NCI-H2107 (cell line): ENCODE measurements at places on chromosomes 5 and 9.

DNA sequence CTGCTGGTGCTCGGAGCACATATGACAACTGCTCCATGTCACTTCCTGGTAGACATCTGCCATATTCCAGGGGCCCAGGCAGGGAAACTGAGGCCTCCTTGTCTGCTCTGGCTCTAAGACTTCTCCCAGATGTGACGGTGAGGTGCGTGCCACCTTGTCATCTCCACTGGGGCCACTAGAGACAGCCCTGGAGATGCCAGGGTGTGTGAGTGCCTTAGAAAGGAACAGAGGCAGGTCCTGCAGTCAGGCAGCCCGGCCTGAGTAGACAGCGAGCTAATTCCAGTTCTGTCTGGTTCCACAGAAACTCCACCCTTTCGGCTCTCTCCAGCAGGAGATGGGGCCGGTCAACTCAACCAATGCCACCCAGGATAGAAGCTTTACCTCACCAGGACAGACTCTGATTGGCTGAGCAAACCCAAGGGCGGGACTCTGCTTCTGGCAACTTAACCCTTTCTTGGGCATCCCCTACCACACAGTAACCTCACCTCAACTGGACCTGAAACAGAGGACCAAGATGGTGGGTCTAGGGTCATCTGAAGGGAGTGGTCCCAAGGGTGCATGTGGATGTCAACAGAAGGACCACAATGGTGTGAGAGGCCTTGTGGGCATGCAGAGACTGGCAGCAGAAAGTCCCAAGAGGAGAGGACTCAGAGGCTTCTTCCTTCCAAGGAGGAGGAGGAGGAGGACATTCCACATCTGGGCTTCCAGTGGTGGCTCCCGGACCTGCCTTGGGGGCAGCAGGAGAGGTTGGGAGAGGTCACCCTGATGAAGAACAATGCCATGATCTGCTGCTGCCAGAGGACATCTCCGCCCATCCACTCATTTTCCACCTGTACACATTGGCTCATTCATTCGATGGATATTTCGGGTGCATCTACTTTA, 77.7 kb downstream of the RGS3 start:
- no peak for DNase-seq

- no peak for DNase-seq
Observed at GRCh38 chr5:76341651-76342334, 61.3 kb upstream of the IQGAP2 start.

DNA sequence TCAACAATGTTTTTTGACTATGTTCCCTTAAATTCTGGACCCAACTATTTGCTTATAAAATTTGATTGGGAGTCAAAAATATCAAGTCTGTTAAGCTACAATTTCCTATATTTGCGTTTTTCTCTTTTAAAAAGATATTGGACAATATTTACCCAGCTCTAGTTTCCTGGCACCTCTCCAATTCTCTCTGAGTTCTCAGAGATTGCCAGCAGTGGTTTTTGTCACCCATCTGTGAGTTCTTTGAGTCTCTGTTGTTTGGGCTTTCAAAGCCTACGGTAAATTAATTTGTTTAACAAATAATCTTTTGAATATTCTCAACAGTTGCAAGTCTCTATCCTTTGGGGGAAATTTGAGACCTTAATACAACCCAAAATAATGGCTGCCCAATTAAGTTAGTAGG, 174.2 kb upstream of the PUM3 start:
- DNase-seq, result no peak

GRCh38 chr9:120698766-120699165, 15.5 kb downstream of the MEGF9 start:
- DNase-seq, result no peak

DNA sequence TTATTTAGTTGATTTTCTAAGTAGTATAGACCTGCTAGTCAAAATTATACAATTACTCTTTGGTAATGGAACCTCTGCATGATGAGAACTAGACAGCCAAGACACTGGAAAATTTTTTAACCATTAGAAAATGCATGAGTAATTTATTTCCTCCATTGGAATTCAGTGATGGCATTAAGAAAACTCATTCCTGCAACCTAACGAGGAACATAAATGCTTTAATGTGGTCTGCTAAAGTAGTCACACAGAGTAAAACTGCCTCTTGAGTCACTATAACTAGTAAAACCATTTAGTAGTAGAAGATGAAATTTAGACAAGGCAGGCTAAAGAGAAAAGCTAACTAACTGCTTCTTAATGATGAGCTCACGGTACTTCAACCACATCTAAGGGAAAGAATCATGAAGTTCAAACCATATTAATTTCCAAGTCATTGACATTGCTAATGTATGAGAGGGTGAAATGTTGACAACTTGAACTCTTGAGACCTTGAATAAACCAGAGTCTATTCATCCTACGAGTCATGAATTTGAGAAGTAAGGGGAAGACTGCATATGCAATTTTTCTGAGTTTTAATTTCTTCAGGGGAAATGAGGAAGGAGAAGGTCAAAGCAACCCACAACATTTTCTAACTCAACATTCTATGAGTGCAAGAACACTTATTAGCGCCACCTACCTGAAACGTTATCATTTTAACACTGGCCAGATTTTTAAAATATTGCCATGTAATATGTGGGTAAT, 74.4 kb downstream of the GLIS3 start:
- DNase-seq, result no peak

DNA sequence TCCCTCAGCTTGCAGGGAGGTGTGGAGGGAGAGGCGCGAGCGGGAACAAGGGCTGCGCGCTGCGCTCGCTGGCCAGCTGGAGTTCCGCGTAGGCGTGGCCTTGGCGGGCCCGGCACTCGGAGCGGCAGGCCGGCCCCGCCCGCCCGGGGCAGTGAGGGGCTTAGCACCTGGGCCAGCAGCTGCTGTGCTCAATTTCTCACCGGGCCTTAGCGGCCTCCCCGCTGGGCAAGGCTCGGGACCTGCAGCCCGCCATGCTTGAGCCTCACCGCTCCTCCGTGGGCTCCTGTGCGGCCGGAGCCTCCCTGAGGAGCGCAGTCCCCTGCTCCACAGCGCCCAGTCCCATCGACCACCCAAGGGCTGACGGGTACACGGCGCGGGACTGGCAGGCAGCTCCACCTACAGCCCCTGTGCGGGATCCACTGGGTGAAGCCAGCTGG, 1516.4 kb downstream of the EFNA5 start:
- DNase-seq, result no peak

- DNase-seq, result no peak
Observed at GRCh38 chr5:180717989-180718388, 21.9 kb downstream of the OR2Y1 start.

DNA sequence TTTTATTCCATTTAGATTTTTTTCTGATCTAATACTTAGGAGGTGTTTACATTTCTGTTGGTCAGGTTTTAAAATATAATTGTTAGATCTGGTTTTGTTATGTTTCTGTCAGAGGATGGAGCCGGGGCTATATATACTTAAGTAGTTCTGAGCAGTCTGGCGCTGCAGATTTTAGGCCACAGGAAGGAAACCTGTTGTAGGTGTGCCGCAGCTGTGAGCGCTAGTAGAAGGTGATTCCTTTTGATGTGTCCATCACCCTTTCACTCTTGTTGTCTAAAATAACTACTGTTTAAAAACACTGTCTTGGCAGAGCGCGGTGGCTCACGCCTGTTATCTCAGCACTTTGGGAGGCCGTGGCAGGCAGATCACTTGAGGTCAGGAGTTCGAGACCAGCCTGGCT, 17.0 kb downstream of the ZBTB34 start:
- DNase-seq, result no peak

DNA sequence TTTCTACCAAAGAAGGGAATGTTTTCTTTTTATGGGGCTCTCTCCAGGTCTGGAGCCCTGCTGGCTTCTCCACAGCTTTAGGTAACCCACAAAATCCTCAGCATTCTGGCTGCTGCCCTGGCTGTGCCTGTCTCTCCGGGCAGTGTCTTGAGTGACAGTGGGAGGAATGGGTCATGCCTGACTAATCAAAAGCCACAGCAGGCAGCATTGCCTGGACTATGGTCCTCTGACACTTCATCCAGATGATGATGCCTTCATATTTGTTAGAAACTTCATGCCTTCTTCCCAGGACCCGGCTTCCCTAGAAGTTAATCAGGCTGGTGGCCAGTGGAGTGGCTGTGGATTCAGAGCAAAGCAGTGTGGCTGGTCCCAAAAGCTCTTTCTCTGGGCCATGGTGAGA, 32.2 kb upstream of the TGFBI start:
- DNase-seq, result no peak

DNA sequence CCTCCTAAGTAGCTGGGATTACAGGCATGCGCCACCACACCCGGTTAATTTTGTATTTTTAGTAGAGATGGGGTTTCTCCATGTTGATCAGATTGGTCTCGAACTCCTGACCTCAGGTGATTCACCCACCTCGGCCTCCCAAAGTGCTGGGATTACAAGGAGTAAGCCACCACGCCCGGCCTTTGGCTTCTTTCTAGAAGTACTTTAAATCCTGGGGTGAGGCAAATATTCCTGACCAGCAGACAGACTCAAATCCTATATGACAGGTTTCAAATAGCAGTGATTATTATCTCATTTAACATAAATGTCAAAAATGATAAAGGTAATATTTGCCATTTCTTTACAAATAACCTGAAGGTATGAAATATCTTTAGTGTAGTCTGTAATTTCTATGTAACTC, 35.6 kb downstream of the ABHD17B start:
- no peak for DNase-seq

DNA sequence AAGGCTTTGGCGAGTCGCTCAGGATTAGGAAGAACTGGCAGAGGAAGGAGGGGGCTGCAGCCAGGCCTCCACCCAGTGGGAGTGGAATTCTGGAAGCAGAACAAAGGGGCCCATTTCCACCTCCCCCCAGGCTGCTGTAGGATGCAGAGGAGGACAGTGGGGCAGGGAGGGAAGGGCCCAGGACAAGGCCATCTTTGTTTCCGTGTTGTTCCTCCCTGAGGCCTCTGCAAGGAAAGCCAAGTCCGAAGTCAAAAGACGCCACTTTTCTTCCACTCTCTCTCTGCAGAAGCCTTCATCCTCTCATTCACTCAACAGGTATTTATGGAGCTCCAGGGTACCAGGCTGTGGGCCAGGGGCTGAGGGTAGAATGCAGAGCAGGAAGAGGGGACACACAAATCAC, 70.7 kb downstream of the ENTREP1 start:
- no peak for DNase-seq

DNA sequence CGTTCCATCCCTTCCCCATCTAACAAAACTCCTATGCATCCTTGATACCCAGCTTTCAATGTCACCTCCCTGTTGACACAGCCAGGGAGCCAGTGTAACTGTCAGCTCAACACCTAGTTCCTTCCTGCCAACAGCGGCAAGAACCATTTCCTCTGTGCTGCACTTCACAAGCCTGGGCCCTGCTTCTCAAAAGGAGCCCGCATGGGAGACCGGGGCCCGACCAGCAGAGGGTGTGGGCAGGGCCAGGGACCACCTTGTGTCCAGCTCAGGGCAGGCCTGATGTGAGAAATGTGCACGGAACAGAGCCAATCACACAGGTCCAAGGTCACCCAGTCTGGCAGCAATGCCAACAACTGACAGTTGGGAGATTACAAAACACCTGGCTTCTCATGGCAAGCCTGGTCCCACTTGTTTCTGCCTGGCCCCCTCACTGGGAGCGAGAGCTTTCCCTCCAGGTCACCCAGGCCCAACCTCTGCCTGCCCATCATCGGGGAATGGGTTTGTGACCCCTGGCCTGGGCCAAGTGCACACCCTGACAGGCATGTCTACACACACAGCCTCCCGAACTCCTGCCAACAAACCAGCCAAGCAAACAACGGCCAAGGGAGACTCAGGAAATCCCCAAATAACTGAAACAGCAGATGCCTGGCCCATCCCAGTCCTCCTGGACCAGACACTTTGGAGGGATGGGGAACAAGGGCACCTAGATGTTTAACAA, 3.1 kb downstream of the RNF44 start:
- no peak for DNase-seq

GRCh38 chr5:55973296-55973695, 21.5 kb downstream of the IL6ST start:
- DNase-seq, result no peak

- no peak for DNase-seq
Observed at GRCh38 chr5:159049844-159050315, 49.8 kb downstream of the EBF1 start.

DNA sequence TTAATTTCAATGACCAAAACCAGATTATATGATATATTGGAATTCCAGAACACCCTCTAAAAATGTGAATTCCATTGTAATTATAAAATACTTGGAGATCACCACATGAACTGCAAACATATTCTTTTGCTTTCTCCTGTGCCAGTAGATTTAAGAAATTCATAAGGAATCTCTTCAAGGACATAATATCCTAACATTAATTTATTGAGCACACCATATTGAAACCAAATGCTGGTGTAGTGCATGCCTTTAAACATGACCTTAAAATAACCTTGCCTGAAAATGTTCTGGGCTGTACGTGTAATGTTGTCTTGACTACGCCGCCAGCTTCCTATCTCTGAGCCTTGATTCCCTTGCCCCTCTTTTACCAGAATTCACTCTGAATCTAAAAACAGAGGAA, 205.0 kb upstream of the ACTBL2 start:
- no peak for DNase-seq

- no peak for DNase-seq
Observed at GRCh38 chr5:152527358-152528052, 122.4 kb upstream of the NMUR2 start.

DNA sequence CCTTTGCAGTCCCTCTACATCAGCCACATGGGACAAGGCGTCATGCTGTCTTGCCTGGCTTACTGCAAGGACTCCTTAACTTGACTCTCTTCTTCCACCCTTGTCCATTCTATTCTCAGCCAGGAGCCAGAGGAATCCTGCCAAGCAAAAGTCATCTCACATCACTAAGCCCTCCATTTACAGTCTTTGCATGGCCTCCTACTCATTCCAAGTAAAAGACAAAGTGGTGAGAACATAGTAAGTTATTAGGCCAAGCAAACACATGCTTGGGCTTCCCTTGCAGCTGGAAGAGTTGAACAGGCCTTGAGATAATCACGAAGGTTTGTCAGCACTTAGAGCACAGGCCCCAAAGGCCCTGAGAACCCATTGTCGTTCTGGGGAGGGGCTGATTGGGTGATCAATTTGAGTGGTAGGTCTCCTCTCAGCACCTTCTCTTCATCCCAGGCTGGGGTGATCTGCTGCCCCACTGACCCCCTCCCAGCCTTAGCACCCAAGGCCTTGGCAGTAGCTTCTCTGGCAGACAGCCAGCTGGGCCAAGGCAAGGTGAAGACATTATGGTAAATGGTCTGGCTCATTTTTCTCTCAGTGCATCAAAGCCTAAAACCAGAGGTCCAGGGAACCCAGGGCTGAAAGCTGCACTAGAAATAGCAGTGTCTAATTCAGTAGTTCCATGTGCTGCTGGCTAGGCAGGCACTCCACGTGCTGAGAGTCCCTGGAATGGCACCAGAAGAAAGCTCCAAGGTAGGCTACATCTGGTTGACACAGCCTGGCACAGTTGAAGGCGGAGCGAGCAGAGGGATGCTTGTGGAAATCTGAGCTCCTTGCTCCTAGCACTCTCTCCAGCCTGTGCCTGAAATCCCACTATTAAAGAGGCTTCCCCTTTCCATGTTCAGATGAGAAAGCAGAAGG, 121.4 kb downstream of the ASTN2 start:
- DNase-seq, result no peak

DNA sequence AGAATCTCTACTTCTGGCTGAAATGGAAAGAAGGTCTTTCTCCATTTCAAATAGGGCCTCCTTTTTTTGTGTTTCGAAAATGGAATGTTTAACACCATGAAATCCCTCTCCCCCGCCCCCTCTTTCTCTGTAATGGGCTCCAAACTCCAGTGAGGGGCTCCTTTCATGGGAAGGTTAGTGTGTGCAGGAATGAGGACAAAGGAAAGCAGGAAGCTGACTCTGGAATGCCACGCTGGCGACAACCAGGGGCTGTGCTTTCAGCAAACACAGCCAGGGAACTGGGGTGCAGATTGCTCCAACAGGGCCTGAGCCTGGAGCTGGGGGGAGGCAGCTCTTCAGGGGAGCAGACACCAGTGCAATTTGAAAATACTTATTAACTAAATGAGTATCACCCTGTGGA, 82.8 kb downstream of the CRB2 start:
- DNase-seq, result no peak
